ENCODE measurements at places on chromosomes 2 and 18.

DNA sequence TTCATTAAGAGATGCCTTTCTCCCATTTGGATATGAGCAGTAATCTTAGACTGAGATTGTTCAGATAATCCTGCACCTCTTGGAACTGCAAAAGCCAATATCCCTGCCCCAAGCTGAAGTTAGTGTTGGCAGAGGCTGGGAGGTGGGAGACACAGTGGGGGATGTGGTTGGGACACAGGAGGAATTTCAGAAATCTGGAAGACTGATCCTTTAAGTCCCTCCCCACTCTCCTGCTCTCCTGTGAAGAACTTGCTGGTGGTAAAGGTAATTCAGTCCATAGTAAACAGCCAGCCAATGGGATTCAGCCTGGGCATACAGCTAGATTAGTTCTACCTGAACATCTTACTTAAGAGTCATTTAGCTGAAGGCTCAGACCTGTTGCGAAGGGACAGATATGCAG is 50.0 kb upstream of the TMEM178A start:
- DNase-seq, result no peak

DNA sequence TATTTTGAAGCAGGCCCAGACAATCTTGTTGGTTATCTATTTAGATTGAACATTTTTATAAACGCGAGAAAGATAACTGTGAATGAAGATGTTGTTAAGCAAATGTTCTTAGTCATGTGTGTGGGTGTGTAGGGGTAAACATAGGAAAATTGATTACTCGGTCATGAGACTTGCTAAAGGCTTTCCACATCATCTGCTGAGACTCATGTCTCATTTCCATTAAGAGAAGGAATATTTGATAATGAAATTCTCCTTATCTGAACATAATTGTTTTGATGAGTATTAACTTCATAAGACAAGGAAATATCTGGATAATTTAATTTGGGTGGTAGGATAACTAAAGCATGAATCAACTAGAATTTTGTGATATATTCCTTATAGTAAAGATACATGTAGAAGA is 19.7 kb downstream of the CCDC102B start:
- DNase-seq, result no peak

DNA sequence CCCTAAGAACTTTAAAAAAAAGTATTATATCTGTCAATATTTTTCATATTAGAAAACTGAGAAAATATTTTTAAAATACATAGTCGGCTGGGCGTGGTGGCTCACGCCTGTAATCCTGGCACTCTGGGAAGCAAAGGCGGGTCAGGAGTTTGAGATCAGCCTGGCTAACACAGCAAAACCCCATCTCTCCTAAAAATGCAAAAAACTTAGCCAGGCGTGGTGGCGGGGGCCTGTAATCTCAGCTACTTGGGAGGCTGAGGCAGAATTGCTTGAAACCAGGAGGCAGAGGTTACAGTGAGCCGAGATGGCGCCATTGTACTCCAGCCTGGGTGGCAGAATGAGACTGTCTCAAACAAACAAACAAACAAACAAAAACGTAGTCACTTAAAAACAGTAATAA is 5.1 kb upstream of the KCMF1 start:
- no peak for DNase-seq

- DNase-seq, result no peak
Observed at GRCh38 chr2:4909346-4910009, 782.7 kb upstream of the SOX11 start.

- no peak for DNase-seq
Observed at GRCh38 chr18:7604361-7604760, 37.2 kb downstream of the PTPRM start.

- DNase-seq, result no peak
Observed at GRCh38 chr18:25425024-25425423, 73.1 kb upstream of the ZNF521 start.

- DNase-seq, result no peak
Observed at GRCh38 chr2:224968051-224968450, 74.2 kb downstream of the DOCK10 start.

DNA sequence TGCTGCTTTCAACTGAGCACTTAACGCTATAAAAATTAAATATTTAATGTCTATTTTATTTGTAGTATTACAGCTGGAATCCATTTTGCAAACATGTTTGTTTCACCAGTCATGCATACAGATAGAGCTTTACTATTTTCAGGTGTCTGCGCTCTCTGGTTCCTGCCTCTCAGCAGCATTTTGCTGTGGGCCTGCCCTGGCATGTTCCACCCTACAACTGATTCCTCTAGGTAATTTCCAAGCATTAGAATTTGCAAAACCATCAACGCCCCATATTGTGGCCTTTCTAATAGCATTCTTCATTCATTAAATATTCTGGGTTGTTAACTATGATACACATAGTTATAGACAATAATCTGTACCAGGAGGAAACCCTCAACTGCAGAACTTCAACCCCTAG is 266.4 kb upstream of the DLGAP1 start:
- DNase-seq, result no peak

GRCh38 chr2:234863043-234863934 is 88.5 kb upstream of the SH3BP4 start:
- DNase-seq, result no peak

- DNase-seq, result no peak
Observed at GRCh38 chr18:50961974-50962373, 5.9 kb upstream of the ELAC1 start.

GRCh38 chr2:37633234-37633633 is 38.2 kb downstream of the CDC42EP3 start:
- no peak for DNase-seq
